Muscle of back (tissue), 13 donors: ENCODE measurements at places on chromosomes 6 and 20. TPM values are rescaled to one million over a fixed set of nuclear protein-coding genes. Genes with fewer than 3 reads are reported as not detected.

- DNase-seq, result peak; percentile 61
Observed at GRCh38 chr20:11935212-11936154, 17.8 kb downstream of the BTBD3 start.

GRCh38 chr20:45835329-45835765, 1.7 kb downstream of the SNX21 start:
- DNase-seq, result no peak

DNA sequence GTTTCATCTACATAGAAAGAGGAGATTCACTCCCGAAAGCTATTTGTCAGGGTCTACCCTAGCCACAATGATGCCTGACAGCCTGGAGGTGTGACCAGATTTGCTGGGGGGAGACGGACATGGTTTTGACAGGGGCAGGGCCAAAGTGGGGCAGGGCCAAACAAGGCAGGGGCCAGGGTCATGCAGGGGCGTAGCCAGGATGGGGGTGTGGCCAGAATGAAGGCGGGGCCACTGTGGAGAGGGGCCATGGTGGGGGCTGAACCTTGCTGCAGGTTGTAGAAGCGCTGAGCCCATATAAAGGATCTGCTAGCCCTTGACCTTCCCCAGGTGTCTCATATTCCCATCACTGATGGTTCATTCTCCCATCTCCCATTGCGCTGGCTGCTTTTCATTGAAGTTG, 184.1 kb upstream of the SULF2 start:
- DNase-seq, result no peak

GRCh38 chr20:63178889-63179686, 36.8 kb downstream of the YTHDF1 start:
- DNase-seq, result no peak

DNA sequence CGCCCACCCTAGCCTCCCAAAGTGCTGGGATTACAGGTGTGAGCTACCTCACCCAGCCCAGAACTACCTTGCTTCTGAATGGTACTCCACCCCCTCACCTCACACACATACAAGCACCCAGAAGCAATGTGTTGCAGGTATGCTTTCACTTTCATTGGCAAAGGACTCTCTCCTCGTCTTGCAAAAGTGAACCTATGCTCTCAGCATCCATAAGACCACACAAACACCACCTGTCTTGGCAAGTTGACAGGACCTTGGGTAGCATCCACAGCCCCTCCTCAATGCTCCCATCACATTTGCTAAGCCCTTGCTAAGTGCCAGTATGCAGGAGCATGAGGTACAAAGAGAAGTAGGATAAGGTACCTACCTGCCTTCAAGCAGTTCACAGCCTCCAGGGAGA, 3.7 kb downstream of the KIF13A start:
- no peak for DNase-seq

GRCh38 chr6:88870717-88871330, 92.6 kb downstream of the RNGTT start:
- peak; percentile 59 for DNase-seq

DNA sequence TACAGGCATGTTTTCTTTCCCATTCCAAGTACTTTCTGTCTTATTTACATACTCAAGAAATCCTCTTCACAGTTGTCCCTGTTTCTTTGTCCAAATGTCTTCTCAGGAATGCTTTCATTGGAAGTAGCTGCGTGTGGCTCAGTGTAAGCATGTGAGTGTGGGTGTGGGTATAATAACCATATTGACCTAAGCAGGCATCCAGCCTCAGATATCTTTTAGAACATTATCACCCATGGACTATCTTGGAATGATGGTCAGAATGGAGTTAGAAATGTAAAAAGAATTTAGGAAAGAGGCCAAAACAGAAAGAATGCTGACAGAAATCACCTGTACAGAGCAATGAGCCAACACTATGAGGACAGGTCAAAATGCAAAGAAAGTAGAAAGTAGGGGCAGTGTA, 16.4 kb downstream of the VNN2 start:
- DNase-seq, result no peak

- DNase-seq, result no peak
Observed at GRCh38 chr6:3535776-3536435, 79.1 kb upstream of the SLC22A23 start.

GRCh38 chr20:63092660-63093215, 86.0 kb upstream of the BHLHE23 start:
- DNase-seq, result no peak

GRCh38 chr6:111658462-111659154, 52.9 kb upstream of the TRAF3IP2 start:
- DNase-seq, result no peak

DNA sequence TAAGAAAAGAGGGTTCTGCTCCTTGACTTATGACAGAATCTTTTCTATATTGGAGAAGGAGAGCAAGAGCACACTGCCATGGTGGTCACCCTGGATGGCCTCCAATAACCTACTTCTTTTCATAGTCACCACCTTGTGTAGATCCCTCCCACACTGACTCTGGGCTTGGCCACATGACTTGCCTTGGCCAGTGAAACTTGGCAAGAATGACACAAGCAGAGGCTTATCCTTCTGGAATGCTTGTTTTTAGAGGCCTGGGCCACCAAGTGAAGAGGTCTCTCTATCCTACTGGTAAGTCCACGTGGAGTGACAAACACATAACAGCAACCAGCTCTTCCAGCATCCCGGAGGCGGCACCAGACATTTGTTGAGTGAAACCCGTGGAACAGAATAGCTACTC, 349.4 kb upstream of the JARID2 start:
- no peak for DNase-seq

DNA sequence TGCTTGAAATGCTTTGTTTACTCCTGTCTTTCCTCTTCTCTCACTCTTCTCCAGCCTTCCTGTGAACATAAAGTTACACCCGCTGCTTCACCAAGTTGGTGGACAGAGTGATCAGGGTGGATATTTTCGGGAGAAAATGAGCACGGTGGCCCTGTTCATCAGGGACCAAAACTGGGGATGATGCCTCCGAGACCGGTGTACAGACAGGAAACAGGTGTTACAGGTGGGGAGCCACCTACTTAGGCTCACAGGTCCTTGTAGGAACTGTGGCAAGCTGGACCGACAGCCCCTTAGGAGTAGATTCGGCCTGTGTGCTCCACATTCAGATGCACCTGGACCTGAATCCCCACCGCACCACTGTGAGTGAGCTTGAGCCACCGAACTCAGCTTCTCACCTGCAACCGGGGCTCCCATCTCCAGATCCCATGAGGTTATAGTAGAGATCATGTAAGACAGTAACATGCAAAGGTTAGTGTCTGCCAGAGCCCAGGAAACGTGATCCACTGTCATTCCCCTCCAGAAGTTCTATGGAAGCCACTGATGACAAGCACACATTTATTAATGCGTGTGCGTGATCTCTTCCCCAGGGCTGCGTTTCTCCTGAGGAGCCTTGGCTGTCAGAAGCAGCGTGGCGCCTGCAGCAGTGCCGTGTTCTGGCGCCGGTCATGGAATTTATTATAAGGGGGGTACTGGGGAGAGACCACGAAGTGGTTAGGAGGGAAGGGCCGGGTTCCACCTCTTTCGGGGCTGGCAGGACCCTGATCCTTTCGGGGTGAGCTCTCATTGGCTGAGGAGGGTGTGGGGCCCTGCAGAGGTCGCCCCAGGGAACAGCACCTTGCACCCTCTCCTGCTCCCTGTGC, 94.2 kb downstream of the ERMARD start:
- DNase-seq, result no peak

- no peak for DNase-seq
Observed at GRCh38 chr6:116101790-116102189, 1.1 kb downstream of the NT5DC1 start.

DNA sequence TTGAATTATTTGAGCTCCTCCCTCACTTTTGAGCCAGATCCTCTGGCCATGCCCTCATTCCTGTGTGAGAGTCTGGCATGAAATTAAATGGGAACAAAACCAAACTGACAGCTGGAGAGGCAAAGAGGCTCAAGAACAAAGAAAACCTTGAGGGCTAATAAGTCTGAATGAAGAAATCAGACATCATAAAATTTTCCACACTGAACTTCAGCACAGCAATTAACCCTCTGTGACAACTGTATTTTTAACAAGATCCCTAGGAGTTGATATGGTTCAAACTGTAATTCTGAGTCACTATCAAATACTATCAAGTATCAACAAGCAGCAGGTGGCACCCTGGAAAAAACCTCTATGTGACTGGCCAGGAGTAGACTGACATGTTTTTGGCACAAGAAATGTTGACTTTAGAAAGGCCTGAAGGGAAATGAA, 109.4 kb upstream of the EMILIN3 start:
- DNase-seq, result peak; percentile 71

DNA sequence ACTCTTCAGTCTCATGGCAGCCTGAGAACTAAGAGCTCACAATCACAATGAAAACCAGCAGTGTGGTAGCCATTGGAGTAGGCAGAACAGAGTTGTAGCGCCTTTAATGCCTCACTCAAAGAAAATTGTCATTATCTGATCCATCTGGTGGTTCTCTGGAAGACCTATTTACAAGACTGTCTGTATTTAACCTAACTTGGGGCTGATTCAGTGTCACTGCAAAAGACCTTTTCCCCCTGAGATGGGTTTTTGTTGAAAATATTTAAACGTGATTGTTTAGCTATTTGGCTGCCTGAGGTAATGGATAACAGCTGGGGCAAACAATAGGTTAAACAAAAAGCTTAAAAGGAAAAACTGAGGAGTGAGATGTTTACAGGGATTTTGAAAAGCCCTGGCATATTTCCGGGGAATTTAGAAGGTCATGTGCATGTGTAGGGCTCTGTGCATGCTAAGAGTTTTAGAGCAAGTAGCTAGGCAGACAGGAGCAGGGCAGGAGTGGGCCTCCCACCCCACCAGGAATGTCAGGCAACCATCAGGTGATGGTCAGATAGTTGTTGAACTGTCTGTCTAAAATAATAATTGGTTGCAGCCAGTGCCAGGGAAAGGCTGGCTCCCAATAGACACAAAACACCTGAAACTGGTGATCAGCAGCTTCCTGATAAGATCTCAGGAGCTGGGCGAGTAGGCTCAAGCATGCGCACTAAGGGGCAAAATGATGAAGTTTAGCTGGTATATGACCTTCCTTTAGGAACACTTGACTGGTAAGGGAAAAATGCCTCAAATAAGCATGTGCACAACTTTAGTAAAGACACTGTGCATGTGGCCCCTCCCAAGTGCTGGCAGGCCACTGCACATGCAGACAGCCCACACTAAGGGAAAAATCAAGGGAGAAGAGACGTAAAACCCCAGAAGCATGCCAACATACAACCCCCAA, 70.8 kb upstream of the AKIRIN2 start:
- no peak for DNase-seq

DNA sequence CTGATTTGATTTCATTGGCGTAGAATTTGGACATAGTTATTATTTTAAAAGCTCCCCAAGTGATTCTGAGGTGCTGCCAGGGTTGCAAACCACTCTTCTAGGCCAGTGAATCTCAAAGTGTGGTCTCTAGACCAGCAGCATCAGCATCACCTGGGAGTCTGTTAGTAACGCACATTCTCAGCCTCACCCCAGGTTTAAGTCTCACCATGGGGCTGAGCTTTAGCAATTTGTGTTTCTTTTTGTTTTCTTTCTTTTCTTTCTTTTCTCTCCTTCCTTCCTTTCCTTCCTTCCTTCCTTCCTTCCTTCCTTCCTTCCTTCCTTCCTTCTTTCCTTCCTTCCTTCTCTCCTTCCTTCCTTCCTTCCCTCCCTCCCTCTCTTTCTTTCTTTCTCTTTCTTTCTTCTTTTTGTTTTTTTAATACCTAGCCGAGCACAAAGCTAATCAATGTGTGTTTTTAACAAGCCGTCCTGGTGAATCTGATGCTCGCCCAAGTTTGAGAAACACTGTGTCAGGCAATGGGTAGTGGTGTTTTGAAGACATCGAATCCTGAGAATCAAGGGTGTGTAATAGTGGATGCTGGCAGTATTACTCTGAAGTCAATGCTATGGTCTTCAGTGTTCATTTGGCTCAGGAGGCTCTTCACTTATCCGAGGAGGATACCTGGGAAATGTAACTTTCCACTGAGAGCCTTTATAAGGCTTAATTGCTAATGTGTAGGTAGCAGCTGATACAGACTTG, 104.9 kb downstream of the SLX4IP start:
- no peak for DNase-seq

DNA sequence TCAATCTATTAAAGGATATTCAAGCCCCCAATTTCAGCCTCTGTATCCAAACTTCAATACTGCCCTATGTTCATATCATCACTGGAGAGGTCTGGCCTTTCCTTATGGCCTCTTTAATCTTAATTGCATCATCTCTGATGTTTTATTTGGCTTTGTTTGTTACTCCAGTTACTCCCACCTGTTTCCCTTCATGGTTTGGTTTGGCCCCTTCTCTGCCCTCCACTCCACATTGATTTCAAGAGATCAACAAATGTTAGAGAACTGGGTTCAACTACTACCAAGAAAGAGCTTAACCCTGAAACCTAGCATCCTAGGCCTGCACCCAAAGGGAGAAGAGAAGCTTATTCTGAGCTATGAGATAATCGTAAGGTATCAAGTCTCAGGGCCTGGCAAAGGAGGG, 221.6 kb downstream of the LAMA2 start:
- no peak for DNase-seq

- DNase-seq, result peak; percentile 26
Observed at GRCh38 chr20:47097691-47098622, 203.3 kb downstream of the EYA2 start.

DNA sequence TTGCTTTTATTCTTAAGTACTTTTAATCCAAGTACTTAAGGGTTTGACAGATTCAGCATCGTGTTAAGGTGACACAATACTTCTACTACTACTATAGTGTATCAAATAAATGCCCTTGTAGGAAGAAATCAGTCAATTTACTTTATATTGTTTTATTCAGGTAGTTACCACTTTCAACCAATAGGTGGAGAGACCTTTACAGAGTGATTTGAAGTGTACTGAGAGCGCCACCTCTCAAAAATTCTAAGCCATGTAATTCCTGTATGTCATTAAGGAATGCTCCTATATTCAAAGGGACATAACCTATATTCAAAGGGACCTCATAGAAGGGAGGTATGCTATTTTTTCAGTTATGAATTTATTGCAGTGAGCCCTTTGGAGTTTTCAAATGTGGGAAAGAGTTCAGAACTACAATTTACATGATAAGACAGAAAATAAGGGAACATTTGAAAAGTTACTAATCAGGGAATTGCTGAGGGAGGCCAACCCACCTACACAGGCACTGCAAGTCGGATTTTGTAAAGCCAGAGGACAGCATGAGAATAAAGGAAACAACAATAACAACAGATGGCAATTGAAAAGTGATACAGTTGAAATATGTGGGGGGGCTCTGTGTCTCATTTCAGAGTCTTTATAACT, 955.6 kb downstream of the TBC1D32 start:
- no peak for DNase-seq

GRCh38 chr6:170036916-170037315, 254.0 kb downstream of the DLL1 start:
- DNase-seq, result no peak

DNA sequence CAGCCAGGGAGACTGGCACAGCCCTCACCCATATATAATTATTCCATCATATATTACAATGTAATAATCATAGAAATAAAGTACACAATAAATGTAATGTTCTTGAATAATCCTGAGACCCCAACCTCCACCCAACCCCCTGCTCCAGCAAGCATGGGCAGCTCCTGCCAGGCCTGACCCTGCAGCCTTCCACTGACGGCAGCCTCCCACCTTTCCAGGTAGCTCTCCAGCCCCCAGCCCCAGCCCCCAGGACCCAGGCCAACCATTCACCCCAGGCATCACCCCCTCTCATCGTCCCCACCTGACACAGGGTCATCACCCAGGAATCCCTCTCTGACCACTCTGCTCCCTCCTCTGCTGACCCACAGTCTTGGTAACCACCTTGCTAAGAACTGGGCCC, 14.6 kb downstream of the TFEB start:
- no peak for DNase-seq

The MYLIP gene
- 43.7 TPM for polyA plus RNA-seq

The OR5V1 gene
- polyA plus RNA-seq, result not detected

The PRR18 gene
- polyA plus RNA-seq, result 0.90 TPM

The UST gene
- polyA plus RNA-seq, result 9.5 TPM

The HNF4A gene
- 0.16 TPM for polyA plus RNA-seq

The SIM1 gene
- polyA plus RNA-seq, result 4.9 TPM

The CCN6 gene
- 0.35 TPM for polyA plus RNA-seq
